Stimulated activated CD4-positive, alpha-beta T cell treated with anti-CD3 and anti-CD28 coated beads, TNF-alpha, amount 100 ng/mL, for 1 hour (primary cell): ENCODE measurements at places on chromosomes 5 and 9.
A peak's percentile ranks its signal among the peaks of the same experiment; 100 is the strongest.

- DNase-seq, result no peak
Observed at GRCh38 chr9:86773422-86773945, 173.8 kb downstream of the GAS1 start.

DNA sequence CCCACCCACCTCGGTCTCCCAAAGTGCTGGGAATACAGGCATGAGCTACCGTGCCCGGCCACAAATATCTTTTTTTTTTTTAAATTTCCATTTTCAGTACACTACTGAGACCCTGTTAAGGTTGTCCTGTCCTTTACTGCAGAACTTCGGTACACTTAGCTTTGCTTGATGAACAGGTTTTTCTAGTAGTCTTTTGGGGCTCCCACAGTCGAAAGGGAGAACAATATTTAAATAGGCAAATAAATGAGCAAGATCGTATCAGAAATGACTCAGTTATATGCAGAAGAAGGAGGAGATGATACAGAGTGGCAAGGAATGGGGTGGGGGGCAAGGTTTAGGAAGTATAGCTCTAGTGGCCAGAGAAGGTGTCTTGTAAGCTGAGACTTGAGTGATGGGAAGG is 52.7 kb downstream of the MSX2 start:
- no peak for DNase-seq

GRCh38 chr5:110087829-110088228 is 398.1 kb downstream of the MAN2A1 start:
- no peak for DNase-seq

- DNase-seq, result no peak
Observed at GRCh38 chr9:104841601-104842141, 77.7 kb downstream of the NIPSNAP3B start.

GRCh38 chr5:109936996-109937395 is 247.3 kb downstream of the MAN2A1 start:
- no peak for DNase-seq

GRCh38 chr5:111676926-111677415 is 80.0 kb downstream of the NREP start:
- no peak for DNase-seq

DNA sequence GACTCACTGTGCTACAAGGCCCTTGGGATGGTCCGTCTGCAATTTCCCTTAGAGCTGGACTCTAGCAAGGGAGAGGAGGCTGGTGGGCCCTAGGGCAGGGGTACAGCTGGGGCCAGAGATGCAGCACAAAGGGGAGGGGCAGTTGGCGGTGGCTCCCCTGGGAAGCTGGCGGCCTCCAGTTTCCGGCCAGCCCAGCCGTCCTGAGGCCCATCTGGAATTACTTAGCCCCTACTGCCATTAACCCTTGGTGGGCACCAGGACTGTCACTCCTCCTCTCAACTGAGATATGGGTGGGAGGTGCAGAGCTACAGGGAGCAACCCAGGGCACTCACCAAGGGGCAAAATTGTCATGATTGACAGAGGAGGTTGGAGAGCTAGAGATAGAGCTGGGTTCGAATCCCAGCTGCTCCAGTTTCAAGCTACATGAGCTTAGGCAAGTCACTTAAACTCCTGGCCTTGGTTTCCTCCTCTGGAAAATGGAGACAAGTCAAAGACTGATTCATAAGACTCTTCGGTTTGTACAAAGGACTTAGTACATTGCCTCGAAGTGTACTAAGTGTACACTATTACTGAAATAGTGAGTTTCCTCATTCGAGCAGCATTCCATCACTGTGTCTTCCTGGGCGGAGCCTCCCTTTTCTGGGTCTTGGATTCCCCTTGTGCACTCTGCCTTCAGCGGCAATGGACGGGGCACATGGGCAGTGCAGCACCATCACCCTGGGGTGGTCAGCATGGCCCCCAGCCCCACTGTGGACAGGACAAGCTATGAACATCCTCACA is 2.7 kb upstream of the PDGFRB start:
- no peak for DNase-seq

DNA sequence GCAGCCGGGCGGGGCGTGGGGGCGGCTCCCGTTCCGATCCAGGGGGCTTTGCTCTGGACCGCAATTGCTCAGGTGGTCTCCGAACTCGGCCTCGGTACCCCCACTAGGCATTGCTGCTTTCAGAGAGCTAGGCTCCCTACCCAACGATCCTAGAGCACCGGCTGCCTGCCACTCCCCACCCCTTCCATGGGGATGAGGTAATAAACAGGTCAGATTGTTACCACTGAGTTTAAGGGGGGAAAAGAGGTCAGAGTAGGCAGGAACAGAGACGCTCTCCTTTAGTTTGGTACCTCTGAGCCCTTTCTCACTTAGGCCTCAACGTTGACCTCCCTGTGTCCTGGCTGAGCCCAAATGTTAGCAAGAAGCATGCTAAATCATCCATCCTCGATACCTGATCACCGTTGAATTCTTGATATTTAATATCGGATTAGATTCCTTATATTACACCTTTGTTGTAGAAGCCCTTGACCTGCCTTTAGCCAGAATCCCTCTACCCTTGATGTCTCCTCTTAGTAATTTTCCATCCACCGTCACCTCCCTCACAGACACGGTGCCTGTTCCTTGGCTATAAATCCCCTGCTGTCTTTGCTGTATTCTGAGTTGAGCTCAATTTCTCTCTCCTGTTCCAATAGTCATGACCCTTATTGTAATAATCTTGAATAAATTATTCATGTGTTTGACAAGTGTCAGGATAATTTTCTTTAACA is 588 bp upstream of the PLPP1 start:
- DNase-seq, result no peak

DNA sequence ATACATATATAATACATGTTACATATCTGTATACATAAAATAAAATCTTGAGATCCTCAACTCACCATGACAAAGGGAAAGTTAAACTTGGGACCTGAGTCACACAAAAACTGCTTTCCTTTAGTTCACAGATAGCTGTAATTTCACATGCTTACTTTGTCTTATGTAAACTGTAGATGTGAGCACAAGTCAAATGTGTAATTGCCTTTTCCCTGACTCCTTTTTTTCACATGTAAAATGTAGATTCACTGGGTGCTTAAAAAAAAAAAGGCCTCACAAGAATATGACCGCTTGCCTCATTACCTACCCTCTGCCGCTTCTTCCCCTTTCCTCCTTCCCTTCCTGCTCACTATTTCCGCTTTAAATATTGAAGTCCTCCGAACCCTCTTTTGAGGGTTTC is 21.9 kb upstream of the FAM169A start:
- DNase-seq, result no peak

GRCh38 chr5:8057769-8058168 is 188.8 kb downstream of the MTRR start:
- DNase-seq, result no peak

GRCh38 chr5:19751326-19751725 is 236.7 kb downstream of the CDH18 start:
- DNase-seq, result no peak

GRCh38 chr5:14838396-14839319 is 32.9 kb downstream of the ANKH start:
- DNase-seq, result no peak

DNA sequence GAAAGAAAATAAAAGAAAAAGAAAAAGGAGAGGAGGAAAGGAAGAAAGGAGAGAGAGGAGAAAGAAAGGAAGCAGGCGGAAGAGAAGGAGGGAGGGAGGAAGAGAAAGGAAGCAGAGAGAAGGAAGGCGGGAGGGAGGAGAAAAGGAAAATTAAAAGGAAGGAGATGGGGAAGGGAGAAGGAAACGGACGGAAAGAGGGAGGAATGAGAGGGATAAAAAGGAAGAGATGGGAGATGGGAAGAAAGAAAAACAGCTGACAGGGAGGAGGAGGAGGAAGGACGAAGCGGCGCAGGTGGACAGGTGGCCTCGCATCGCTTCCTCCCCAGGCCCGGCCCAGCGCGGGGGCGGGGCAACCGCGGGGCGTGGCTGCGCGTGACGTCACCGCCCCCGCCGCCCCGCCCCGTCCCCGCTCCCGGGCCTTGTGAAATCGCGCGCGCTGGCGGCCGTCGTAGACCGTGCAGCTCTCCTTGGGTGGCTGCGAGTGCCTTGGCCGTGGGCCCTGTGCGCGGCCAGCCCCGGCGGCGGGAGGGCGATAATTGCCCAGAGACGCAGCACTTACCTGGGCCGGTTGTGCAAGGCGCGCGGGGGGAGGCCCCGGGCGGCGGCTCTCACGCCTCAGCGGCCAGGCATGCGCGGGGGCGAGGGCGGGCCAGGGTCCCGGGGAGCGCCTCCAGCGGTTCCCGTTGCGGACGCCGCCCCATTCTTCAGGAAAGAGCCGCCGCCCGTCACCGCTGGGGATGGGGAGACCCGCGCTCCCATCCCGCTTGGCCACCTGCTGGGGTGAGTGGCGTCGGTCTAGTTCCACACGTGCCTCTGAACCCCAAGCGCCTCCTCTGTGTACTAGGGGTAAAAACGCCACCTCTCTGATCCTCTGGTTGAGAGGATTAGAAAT is 49.6 kb upstream of the FOXE1 start:
- peak; percentile 64 for DNase-seq

GRCh38 chr9:134566196-134566847 is 75.3 kb upstream of the COL5A1 start:
- no peak for DNase-seq

DNA sequence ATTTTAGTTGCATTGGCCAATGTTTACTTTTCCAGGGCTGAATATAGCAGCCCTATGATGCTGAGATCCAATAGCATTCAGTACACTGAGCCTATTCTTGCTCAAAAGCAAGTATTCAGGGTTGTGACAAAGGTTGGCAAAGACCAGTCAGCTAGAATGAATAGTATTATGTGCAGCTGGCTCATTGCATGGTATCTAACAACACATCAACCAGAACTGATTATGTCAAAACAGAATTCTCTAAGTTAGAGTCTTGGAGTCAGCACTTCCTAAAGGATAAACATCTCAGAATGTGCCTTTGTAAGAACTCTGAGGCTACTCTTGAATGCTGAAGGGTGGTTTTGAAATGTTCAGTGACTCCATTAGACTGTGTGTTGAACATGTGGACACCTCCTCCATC is 774.5 kb upstream of the RGMB start:
- DNase-seq, result no peak

DNA sequence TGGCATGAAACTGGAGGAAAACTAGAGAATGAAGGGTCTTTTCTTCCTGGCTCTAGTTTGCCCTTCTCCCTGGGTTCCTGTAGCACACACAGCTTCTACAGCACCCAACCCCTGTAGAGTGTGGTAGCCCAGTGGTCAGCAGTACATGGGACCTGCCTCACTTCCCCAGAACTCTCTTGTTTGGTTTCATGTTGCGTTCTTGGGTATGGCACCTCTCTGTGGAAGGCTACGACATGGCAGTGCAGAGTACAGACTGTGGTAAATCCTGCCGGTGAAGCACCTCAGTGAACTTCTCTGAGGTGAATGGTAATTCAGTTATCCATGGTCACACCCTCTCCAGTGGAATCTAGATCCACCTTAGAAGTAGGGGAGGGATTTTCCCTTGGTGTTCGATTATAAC is 105.5 kb downstream of the TLR4 start:
- DNase-seq, result no peak

GRCh38 chr5:132270706-132271105 is 13.2 kb downstream of the PDLIM4 start:
- DNase-seq, result no peak

DNA sequence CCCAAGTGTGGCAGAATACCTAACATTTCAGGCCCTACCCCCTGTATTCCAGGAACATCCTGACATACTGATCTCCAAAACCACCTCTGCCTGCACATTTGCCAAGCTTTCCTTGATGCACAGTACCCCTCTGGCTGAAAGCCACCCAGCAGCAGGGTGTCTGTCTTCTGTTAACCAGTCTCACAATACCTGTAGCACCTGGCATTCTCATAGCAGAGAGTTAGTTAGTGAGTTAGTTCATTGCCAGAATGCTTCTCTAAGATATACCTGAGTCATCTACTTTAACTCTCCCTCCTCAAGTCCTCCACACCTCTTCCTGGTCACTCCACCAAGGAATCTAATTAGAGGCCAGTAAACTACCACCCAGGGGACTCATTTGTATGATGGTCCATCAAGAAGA is 46.1 kb upstream of the IL7R start:
- DNase-seq, result no peak

- no peak for DNase-seq
Observed at GRCh38 chr9:3409453-3409852, 116.3 kb downstream of the RFX3 start.

DNA sequence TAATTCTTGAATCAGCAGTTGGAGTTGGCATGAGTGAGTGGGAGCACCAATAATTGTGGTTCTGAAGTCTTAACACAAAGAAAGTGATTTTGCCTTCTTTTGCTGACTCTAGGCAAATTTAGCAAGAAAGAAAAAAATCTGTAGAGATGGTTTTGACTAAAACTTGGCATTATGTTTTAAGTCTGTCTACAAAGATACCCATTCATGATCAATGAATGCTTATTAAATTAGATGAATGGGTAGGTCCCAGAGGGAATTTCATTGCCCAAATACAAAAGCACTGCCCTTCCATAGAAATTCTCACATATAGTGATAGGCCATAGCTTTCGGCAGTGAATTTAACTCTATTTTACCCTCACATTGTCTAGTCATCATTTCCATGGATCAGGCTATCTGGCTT is 428.6 kb upstream of the ADAMTSL1 start:
- no peak for DNase-seq

- DNase-seq, result no peak
Observed at GRCh38 chr9:108057421-108058134, 568.0 kb upstream of the KLF4 start.

DNA sequence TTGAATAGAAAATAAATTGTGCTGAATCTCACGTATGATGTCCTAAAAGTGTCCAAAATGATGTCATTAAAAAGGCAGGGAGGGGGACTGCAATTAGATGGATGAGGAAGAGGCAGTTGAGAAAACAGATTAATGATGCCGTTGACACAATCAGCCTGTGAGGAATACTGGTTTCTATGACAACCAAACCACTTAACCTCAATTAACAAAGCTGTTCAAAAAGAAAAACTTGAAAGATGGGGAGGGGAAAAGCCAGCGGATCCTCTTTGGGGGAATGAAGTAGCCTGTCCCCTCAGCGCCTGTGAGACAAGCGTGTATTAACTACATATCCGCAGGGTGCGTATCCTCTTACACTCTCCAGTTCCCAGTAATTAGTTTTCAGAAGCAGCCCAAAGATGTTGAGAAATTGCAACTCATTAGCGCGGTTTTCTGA is 160.7 kb downstream of the TTC39B start:
- no peak for DNase-seq

DNA sequence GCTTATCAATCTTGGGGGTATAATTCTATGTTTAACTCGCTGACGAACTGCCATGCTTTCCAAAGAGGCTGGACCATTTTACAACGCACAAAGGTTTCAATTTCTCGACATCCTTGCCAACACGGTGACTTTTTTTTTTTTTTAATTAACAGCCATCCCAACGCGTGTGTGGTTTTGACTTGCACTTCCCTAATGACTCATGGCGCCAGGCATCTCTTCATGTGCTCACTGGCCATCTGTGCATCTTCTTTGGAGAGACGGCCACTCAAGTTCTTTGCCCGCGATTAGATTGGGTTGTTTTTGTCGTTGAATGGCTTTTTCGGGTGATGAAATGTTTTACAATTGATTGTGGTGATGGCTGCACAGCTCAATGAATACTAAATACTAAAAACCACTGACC is 12.5 kb upstream of the CARD9 start:
- no peak for DNase-seq

- DNase-seq, result peak; percentile 46
Observed at GRCh38 chr5:172113036-172113435, 75.0 kb downstream of the STK10 start.

GRCh38 chr5:143148771-143149170 is 254.7 kb downstream of the NR3C1 start:
- no peak for DNase-seq
